Right lung (tissue), 10 donors: ENCODE measurements at places on chromosomes 3 and 15. TPM values are rescaled to one million over a fixed set of nuclear protein-coding genes. Genes with fewer than 3 reads are reported as not detected.

- DNase-seq = no peak
These were observed 224.7 kb downstream of the IGSF11 start for GRCh38 chr3:118809696-118810498.

DNA sequence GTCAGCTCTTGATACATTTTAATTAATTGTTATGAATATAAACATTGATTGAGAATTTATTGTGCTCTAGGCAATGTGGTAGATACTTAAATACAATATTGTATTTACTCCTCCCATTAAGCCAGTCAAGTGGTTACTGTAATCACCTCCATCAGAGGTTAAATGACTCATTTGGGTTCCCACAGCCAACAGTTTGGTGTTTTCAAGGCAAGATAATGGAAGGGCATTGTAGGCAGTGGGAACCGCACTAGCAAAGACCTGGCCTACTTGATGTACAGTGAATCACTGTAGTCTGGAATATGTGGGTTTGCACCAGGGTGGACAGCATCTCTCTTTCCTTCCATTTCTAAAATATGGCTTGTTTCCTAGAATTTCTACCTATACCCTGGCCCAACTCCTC lies 127.4 kb downstream of the EDEM1 start:
- no peak for DNase-seq

The PCSK6 gene
- polyA plus RNA-seq = 25.5 TPM

The EFHB gene
- 1.1 TPM for polyA plus RNA-seq

GRCh38 chr15:27671819-27672437 lies 427.2 kb downstream of the OCA2 start:
- DNase-seq = no peak

GRCh38 chr3:28617821-28618220 lies 269.2 kb upstream of the AZI2 start:
- DNase-seq = no peak

DNA sequence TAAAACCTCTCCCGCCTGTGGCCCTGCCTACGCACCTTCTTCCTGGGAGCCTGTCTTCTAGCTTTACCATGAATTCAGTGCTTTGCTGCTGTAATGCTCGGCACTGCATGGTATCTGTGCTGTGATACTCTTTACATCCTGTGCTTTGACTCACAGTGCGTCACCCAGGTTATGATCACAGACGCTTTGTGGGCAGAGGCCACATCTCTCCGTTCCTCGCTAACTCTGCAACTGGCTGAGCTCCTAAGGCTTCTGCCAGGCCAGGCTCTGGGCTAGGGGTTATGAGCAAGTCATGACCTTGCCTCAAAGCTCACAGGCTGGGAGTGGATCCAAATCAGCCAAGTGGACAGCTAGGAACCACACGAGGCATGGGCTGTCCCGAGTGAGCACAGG lies 23.2 kb downstream of the SPTBN5 start:
- DNase-seq = no peak

The GOLGA6A gene
- 0.08 TPM for polyA plus RNA-seq

DNA sequence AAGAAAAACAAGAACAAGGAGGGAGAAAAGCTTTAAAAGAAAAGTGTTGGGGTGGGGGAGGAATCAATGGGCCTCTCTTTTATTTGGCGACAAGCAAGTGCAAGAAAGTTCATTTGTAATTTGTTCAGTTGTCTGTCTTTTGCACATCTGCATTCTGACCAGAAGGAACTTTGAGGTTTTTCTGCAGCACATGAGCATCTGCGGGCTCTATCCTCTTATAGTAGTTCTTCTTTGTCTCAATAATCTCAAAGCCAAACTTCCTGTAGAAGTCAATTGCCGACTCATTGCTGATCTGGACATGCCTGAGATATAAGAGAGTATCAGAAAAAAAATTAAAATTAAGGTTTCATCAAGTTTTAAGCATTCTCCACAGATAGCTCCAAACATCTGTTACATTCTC lies 24.4 kb downstream of the NAA50 start:
- DNase-seq = no peak

The TBC1D23 gene
- polyA plus RNA-seq = 38.4 TPM

- DNase-seq = no peak
These were observed 15.3 kb upstream of the TNFSF10 start for GRCh38 chr3:172538368-172539151.

GRCh38 chr15:49229922-49230321 lies 59.9 kb downstream of the GALK2 start:
- DNase-seq = no peak

DNA sequence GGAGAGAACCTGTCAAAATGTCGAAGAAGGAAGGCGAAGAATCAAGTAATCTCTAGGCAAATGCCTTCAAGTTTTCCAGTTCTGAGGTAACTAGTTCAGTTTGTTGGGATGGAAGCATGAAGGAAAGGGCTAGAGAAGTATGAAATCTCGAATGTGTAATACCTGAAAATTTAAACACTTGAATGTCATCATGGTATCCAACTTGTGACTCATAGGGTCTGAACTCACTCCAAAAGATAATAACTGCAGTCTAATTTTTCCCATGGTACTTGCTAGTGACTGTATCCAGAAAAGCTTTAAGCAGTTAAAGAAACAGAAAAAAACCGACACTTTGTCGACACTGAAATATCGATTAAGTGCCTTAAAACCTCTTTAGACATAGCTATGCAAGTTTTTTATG lies 102.9 kb upstream of the CHRM5 start:
- DNase-seq = no peak

The NTRK3 gene
- 7.6 TPM for polyA plus RNA-seq

- DNase-seq = no peak
These were observed 1476.9 kb downstream of the SI start for GRCh38 chr3:163601426-163601825.

GRCh38 chr3:188037965-188038581 lies 115.9 kb upstream of the LPP start:
- DNase-seq = no peak
